ENCODE measurements at places on chromosomes 4 and X. TPM values are rescaled to one million over a fixed set of nuclear protein-coding genes. Genes with fewer than 3 reads are reported as not detected.

The USP17L22 gene
- total RNA-seq = not detected

DNA sequence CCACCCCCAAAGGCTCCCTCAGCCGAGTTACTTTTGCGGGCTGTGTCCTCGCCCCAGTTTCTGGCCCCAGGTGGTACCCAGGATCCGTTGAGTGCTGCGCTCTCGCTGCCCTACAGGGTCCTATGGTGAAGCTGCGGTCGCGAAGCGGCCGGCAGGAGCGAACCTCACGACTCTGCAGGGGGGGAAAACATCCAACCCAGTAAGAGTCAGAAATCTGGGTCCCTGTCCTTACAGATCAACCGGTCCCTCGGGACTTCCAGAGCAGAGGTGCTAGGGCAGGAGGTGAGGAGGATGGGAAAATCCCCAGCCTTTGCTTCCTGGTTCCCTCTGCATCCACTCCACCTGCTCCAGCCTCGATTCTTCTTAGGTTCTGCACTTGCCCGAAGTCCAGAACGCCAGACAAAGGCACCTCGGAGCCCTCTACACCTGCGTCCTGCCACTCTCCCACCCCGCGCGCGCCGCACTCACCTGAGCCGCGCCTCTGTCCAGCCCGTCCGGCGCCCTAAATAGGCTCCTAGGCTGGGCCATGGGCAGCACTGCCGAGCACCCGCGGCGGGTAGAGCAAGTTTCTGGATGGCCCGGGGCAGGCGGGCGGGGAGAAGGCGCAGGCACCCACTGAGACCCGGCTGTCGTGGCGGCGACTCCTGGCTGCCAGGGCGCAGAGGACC is at the start of gene HS3ST1:
TSS of gene HS3ST1 (minus strand) at position 664 of the 668 bp plus-strand sequence. CDS start 28,889 bp downstream, outside the sequence.
- no peaks in the 10 kb centered on the region for H3K36me3 ChIP-seq
- H3K27ac ChIP-seq = no peak within 1 kb of the TSS
- H3K4me3 ChIP-seq = peak within 1 kb of the TSS; percentile 63
- H3K4me1 ChIP-seq = peaks cover 14% of the 10 kb centered on the region
- DNase-seq = peak; percentile 7

The SLITRK2 gene
- not detected for total RNA-seq

DNA sequence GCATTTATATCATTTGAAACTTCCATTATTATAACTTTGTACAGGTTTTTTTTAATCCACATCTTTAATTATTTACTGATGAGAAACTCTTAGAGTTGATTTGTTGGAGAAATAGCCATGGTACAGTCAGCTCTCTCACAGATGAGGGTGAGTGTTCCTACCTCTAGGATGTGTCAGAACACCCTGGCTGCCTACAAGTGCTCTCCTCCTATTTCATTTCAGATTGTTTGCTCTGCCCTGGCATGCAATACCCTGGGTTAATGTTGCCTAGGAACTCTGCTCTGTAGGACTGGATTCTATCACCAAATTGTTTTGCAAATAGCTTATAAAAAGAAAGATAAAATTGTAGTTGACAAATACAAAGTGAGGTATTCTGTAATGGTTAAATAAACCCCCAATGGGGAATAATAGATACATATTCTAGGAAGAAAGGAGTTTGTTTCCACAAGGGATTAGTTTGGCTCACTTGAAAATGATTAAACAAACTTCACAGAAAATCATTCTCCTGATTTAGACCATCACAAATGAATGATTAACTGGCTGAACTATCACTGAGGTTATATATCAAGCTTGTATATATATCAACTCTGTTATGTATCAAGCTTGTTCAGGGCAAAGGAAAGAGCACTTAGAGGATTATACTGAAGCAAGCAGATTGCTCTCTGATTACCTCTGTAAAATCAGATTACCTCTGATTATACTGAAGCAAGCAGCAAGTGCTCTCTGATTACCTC is 150.0 kb downstream of the PDE5A start:
- no peaks in the 10 kb centered on the region for H3K27me3 ChIP-seq
- no peak for DNase-seq
- H3K36me3 ChIP-seq = peaks cover 47% of the 10 kb centered on the region
- H3K4me3 ChIP-seq = no peak overlapping the region
- no peaks in the 10 kb centered on the region for H3K4me1 ChIP-seq

DNA sequence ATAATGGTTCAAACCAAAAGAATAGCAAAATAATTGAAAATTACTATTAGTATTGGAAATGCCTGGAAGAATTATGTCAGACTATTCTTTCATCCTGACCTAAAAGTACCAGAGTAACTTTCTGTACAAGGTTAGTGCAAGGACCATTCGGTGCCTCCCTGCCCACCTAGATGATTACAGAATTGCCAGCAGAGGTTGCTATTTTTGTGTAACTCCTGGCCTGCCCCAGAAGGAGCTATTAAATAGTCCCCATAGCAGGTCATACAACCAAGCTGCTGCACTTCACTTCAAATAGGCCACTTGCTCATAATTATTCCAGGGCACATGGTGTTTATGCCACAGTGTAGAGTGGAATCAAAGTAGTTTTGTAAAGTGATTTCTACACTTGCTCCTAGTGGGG is 831.1 kb upstream of the PABPC4L start:
- H3K36me3 ChIP-seq = no peaks in the 10 kb centered on the region
- H3K4me1 ChIP-seq = no peaks in the 10 kb centered on the region
- DNase-seq = no peak
- H3K27ac ChIP-seq = no peak overlapping the region
- H3K27me3 ChIP-seq = no peaks in the 10 kb centered on the region
- no peak overlapping the region for H3K4me3 ChIP-seq

DNA sequence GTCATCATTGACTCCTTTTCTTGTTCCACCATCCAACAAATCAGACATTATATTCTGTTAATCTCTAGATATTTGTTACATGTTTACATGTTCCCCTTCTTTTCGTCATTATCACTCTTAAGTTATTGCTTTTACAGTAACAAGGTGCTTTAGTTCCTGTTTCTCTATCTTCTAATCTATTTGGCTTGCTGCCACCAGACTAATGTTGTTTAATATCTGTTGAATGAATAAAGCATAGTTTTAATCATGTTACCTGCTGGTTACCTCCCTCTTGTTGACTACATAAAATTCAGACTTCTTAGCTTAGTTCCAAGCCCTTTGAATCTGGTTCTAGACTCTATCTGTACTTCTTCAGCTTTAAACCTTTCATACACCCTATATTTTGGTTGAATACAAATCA is 129.8 kb upstream of the TRIM2 start:
- H3K4me3 ChIP-seq = no peak overlapping the region
- H3K36me3 ChIP-seq = no peaks in the 10 kb centered on the region
- DNase-seq = no peak
- H3K4me1 ChIP-seq = no peaks in the 10 kb centered on the region
- no peaks in the 10 kb centered on the region for H3K27me3 ChIP-seq

The FHDC1 gene
- total RNA-seq = 0.12 TPM

The TMEM271 gene
- not detected for total RNA-seq

DNA sequence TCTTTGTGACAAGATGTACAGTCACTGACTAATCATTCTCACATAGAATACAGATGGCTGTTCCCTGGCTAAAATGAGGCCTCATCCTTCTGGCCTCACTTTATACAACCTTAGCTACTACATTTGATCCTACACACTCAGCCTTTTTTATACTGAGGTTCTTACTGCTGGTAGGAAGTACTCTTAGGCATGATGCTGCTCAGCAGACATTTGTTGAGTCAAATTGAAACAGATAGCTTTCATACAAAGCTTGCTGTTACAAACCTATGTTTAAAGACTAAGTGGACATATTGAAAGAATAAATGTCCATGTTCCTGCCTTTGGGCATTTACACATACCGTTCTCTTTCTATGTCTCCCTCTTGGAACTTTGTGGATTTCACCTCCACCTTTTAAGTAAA is 154.9 kb downstream of the NPFFR2 start:
- H3K4me3 ChIP-seq = no peak overlapping the region
- H3K27ac ChIP-seq = no peak overlapping the region

GRCh38 chr4:104393655-104394324 is 100.9 kb downstream of the CXXC4 start:
- no peaks in the 10 kb centered on the region for H3K36me3 ChIP-seq
- H3K4me3 ChIP-seq = no peak overlapping the region
- H3K4me1 ChIP-seq = no peaks in the 10 kb centered on the region
- DNase-seq = no peak
- no peak overlapping the region for H3K27ac ChIP-seq
- H3K27me3 ChIP-seq = no peaks in the 10 kb centered on the region

The SAGE1 gene
- not detected for total RNA-seq

The TCEAL2 gene
- 0.81 TPM for total RNA-seq

The TBC1D8B gene
- 1.2 TPM for total RNA-seq

The ZFYVE28 gene
- total RNA-seq = 6.2 TPM

GRCh38 chr4:15682242-15683142 is 865 bp downstream of the FAM200B start:
- H3K4me3 ChIP-seq = peak overlapping the region; percentile 90
- H3K36me3 ChIP-seq = peaks cover 28% of the 10 kb centered on the region
- peaks cover 37% of the 10 kb centered on the region for H3K4me1 ChIP-seq
- H3K27ac ChIP-seq = peak overlapping the region; percentile 89
- DNase-seq = no peak

DNA sequence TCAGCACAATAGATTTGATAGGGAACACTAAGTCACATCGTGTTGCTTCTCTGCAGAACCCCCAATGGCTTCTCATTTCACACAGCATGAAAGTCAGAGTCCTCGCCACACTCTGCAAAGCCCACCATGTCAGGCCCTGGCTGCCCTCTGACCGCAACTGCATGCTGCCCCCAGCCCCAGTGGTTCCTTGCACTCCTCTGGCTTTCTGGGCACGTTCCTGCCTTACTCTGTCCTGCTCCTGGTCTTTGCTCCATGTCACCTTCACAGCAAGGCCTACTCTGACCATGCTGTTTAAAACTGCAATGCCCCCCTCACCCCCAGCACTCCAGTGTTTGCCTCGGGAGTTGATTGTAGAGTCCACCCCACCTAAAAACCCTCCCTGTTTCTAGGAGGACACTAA is 78.1 kb downstream of the EVC start:
- no peaks in the 10 kb centered on the region for H3K36me3 ChIP-seq
- peaks cover 3% of the 10 kb centered on the region for H3K27me3 ChIP-seq
- no peak overlapping the region for H3K4me3 ChIP-seq

The KIAA0232 gene
- total RNA-seq = 13.5 TPM

DNA sequence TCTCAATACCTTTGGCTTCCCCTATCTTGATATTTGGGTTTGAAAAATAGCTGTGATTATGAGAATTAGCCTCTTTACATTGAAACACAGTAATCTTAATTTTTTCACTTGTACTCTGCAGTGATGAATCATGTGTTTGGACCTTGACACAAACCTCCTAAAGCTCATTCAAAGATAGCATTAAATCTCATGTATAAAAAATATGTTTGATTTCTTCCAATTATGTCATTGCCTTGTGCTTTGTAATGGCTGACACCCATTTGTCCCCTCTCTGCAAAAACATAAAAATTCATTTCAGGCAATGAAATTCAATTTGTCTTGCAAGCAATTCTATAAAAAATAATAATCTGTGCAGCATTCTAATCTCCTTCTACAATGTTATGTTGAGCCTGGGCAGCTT is 422.4 kb upstream of the BOD1L1 start:
- no peak for DNase-seq
- H3K4me3 ChIP-seq = no peak overlapping the region
- no peaks in the 10 kb centered on the region for H3K36me3 ChIP-seq
- H3K27me3 ChIP-seq = peaks cover 2% of the 10 kb centered on the region

All from activated naive CD4-positive, alpha-beta T cell treated with anti-CD3 and anti-CD28 coated beads for 36 hours (primary cell).